ENCODE measurements at places on chromosomes 6 and 20.

GRCh38 chr6:145112711-145113148 lies 622.6 kb downstream of the EPM2A start:
- DNase-seq: no peak

DNA sequence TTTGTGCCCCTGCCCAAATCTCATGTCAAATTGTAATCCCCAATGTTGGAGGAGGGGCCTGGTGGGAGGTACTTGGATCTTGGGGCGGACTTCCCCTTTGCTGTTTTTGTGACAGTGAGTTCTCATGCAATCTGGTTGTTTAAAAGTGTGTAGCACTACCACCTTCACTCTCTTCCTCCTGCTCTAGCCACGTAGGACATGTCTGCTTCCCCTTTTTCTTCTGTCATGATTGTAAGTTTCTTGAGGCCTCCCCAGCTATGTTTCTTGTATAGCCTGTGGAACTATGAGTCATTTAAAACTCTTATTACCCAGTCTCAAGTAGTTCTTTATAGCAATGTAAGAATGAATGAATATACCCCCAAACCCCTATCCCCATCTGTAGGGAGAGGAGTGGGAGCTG lies 1013.7 kb upstream of the MAP3K7 start:
- no peak for DNase-seq

DNA sequence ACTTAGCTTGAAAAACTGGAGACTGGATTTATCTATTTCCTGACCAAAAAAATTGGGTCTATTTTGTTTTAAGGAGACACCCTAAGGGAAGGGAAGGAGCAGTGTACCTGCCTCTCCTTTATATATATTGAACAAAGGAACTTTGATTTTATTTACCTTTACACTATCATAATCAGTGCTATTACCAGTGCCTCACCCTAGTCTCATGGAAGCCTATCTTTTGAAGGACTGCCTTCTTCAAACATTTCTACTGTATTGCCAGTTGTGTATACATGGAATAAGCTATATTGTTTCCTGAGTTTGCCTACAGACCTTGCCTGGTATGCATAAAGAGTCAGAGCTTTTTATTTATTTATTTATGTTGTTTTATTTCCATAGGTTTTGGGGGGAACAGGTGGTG lies 124.9 kb downstream of the UTRN start:
- DNase-seq: no peak

GRCh38 chr6:165616116-165616515 lies 46.9 kb downstream of the PDE10A start:
- peak; percentile 40 for DNase-seq

GRCh38 chr20:11550657-11551338 lies 366.9 kb upstream of the BTBD3 start:
- no peak for DNase-seq

- peak; percentile 49 for DNase-seq
Measured at GRCh38 chr6:29705389-29706231, 17.6 kb upstream of the HLA-F start.

- DNase-seq: no peak
Measured at GRCh38 chr6:31204751-31205145, 34.3 kb upstream of the POU5F1 start.

DNA sequence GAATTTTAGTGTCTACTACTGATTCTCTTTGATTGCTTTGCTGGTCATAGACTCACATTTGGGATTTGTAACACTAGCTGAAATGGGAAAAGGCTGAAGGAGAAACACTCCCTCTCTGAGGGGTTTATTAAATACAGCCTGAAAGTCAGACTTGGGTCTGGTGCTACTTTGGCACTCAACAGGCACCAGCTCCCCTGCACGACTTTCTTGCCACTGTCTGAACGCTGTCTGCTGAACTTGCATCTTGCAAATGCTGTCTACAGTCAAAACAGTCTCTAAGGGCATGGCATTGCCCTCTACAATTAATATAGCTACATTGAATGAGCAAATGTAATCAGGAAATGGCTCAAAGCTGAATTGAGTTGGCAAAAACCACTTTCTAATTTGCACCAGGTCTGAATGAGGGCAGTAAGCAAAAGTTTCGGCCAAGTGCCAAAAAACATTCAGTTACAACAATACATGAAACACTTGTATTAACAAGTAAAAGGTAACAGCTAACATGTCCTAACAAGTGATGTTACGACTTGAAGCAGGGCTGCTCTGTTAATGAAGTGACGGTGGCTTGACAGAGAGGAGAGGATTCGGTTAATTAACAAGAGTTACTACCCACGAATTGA lies 119.5 kb downstream of the FOXC1 start:
- DNase-seq: no peak

DNA sequence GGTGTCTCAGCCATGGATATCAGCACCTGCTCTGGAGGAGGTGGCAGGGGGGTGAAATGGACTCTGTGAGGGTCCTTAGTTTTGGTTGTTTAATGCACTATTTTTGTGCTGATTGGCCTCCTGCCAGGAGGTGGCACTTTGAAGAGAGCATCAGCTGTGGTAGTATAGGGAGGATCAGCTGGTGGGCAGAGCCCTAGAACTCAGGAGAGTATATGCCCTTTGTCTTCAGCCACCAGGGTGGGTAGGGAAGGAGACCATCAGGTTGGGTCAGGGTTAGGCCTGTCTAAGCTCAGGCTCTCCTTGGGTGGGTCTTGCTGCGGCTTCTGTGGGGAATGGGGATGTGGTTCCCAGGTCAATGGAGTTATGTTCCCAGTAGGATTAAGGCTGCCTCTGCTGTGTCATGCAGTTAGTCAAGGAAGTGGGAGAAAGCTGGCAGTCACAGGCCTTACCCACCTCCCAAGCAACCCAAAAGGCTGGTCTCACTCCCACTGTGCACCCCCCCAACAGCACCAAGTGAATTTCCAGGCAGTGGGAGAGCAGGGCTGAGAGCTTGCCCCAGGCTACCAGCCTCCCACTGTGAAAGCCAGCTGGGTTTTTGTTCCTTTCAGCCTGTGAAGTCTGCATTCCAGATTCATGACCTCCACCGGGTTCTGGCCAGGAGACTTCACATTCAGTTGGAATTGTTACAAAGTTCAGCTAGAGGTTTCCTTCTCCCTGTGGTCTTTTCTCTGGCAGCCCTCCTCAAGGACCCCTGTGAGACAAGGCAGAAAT lies 5.7 kb upstream of the OSTM1 start:
- peak; percentile 54 for DNase-seq

DNA sequence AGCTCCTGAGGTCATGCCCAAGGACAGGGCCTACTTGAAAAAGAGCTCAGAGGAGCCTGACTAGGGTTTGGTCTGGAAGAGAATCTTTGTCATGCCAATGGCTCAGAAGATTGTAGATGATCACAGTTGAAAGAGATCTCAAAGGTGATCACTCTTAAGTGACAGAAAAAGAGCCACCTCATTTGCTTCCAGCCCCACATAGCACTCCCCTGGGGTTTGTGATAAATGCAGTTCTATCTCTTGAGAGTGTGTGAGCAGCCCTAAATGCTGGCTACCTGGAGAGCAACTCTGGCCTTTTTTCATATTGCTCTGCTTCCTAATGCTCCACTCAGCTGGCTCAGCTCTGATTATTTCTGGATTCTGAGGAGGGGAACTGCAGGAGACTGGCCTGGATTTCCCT lies 39.3 kb downstream of the KLHL32 start:
- DNase-seq: no peak

DNA sequence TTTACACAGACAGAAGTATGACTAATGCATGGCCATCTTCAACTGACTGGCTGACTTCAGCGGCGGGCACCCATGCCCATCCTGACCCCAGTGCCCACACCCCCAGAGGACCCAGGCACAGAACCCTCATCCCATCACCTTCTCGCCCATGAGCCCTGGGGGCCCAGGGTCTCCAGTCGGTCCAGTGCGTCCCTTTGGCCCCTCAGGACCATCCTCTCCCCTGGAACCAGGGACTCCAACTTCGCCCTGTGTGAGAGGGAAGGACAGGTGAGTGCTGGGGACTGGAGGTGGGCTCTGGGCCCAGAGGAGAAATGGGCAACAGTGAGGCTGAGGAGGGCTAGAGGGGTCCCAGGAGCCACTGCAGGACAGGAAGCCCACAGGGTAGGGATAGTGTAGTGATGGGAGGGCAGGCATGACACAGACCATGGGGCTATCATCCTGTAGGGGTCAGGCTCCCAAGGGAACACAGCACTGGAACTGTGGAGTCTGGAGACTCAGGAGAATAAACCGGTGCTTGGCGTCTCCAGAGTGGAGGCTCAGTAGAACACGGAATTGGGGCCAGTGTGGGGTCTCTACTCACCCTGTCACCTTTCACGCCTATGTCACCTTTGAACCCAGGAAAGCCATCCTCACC lies 16.7 kb downstream of the COL11A2 start:
- DNase-seq: no peak

GRCh38 chr20:50762045-50762422 lies 30.7 kb downstream of the PARD6B start:
- no peak for DNase-seq

- no peak for DNase-seq
Measured at GRCh38 chr6:28134716-28135115, 7.0 kb upstream of the ZKSCAN8 start.

DNA sequence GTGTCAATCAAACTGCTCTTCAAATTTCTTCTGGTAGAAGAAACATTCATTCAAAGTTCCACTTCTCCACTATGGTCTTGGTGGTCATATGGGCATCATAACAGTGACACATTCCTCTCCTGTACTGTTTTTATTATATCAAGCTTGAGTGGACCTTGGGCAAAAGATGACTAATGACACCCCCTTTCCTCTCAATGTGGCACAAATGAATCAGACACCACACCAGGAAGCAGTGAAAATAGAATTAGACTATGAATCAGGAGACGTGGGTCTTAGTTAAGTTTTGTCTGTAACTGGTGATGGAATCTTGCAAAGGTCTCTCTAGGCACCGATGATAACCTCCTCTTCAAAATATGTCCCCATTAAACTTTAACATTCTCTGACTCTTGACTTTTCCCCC lies 9.0 kb upstream of the NRSN1 start:
- DNase-seq: peak; percentile 38

DNA sequence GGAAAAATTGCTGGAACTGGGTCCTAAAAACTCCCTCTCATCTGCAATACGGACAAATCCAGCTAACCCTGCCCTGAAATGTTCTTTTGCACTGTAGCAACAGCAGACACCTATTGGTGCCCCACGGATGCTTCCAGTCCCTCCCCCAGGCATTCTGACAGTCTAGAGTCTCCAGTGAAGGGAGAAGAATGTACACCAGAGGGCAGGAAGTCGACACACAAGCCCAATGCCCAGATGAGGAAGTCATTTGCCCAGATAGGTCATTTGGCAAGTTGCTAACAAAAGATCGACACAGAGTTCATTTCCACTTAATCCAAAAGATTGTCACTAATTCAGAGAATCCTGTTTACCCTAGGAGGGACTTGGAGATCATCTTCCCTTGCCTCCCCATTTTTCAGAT lies 293.0 kb upstream of the PRDM1 start:
- DNase-seq: peak; percentile 45

DNA sequence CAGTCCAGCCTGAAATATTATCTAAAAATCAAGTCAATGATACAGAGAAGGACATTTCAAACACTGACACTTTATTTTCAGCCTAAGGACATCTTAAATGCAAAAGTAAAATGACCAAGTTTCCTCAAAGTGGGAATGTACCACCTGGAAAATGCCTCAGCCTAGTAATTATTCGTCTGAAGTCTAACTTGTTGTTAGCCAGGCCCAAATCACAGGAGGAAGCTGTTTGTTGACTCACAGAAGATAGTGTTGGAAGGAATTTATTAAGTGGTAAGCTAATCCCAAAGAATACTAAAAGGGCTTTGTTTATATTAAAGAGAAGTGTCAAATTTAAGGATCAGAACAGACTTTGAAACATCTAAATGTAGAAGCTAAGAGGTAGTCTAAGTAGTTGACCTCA lies 2.5 kb downstream of the PDE7B start:
- no peak for DNase-seq

DNA sequence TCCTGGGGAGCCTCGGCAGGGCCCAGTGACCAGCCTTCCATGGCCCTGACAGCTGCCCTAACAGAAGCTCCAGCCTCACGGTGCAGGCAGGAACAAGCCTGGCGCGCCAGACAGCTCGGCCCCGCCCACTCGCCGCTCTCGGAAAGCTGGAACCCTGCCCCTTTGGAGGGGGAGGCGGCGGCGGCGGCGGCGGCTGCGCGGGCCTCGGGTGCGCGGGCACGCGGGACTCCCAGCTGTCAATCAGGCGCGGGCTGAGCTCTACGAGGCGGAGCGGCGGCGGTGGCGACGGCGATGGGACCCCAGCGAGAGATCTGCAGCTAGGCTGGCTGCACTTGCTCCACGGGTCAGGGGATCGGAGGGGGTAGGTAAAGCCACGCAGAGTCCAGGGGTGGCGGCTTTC lies at the start of gene NRSN1:
Gene NRSN1, plus strand, starts transcription at position 236 of the 400 bp plus-strand sequence. CDS start 8,113 bp downstream, outside the sequence.
- no peak for DNase-seq

DNA sequence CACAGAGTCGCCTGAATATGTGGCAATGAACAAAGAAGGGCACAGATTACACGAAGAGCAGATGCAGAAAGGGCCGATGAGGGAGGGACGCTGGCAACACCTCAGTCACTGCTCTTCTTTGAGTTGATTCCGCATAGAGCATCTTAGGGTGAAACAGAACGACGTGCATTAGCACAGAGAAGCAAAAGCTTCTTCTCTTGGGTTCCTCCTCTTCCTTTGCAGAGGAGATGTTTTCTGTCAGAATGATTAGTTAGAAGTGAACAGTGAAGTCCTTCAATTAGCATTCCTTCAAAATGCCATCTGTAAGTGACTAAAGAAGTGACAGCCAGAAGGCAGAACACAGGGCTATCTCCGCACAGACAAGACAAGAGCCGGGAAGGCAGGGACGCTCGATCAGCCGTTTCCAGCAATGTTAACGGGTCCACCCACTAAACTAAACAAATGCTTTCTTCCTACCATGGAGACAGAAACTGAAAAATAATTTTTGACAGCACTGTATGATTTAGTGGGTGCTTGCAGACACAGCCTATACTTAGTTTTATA lies 219.8 kb upstream of the AGPAT4 start:
- no peak for DNase-seq

- no peak for DNase-seq
Measured at GRCh38 chr6:149443411-149444181, 41.2 kb downstream of the ZC3H12D start.

DNA sequence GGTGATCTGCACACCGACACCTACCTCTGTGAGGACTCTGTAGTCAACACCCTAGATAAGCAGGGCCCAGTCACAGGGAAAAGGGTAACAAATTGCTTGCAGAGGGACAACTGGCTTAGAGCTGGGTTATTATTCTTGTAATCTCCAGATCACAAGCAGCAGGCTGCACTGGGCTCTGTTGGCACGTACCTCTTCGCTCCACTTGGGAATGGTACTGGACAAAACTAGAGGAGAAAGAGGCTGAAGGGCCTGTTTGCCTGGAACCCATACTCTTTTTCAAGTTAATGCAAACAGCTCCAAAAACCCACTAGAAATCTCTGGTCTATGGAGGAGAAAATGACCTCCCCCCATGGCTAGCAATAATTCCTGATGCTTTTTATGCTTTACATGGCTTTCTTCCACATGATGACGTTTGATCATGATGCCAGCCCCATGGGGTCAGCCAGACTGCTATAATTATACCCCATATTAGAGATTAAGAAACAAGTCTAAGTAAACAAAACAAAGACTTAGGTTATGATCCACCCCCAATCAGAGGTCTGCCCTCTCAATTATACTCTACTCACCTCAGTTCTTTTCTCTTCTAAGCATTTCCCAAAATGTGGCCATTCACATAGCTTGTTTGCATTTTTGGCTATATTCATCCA lies 190.0 kb downstream of the UNC5CL start:
- no peak for DNase-seq

- no peak for DNase-seq
Measured at GRCh38 chr6:44428682-44429081, 41.2 kb downstream of the CDC5L start.

- DNase-seq: no peak
Measured at GRCh38 chr6:34275128-34275804, 26.5 kb upstream of the SMIM29 start.

All from HT1080 (cell line).